Fibroblast of lung (primary cell): ENCODE measurements at places on chromosomes 11 and 22.

DNA sequence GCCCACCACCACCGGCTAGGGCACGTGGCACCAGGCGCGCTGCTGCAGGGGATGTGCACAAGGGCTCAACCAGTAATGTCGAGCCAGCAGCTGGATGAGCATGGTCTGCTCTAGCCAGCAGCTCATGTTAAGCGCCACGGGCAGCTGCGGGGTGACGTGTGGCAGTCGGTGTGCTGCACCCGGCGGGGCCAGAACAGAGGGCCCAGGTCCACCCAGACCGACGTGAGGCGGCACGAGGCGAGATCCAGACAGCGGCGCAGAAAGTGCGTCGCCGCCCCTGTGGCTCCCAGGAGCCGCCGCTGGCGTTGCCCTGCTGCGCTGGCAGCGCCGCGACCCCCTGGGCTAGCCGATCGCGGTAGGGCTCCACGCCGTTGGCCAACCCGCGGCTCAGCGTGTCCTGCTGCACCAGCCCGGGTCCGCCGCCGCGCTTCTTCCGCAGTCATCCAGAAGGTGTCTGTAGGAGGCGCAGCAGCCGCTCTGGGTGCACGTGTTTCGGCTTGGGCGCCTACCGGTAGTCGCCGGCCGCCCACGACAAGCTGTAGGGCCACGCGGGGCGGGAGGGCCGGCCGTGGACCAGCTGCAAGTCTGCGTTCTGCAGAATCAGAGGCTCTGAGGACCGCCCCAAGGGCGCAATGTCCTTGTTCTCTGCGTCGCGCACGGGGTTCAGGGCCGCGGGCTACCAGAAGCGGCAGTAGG, 4.6 kb upstream of the GALR3 start:
- peak; percentile 64 for DNase-seq

DNA sequence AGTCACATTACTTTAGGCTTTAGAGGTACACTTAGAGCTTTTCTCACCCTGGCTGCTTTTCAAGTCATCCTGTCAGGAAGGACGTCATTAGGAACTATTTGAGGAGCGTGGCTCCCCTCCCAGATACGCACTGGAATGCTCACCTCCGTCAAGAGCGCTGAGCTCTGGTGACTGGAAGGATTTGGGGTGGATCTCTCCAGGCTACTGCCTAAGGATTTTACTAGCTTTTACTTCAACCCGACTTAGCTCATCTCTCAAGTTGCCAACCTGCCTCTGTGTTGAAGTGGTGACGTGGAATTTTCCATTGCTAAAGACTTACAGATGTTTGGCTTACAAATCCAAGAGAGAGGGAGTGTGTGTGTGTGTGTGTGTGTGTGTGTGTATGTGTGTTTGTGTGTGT, 355.3 kb upstream of the CCDC90B start:
- DNase-seq: peak; percentile 9

DNA sequence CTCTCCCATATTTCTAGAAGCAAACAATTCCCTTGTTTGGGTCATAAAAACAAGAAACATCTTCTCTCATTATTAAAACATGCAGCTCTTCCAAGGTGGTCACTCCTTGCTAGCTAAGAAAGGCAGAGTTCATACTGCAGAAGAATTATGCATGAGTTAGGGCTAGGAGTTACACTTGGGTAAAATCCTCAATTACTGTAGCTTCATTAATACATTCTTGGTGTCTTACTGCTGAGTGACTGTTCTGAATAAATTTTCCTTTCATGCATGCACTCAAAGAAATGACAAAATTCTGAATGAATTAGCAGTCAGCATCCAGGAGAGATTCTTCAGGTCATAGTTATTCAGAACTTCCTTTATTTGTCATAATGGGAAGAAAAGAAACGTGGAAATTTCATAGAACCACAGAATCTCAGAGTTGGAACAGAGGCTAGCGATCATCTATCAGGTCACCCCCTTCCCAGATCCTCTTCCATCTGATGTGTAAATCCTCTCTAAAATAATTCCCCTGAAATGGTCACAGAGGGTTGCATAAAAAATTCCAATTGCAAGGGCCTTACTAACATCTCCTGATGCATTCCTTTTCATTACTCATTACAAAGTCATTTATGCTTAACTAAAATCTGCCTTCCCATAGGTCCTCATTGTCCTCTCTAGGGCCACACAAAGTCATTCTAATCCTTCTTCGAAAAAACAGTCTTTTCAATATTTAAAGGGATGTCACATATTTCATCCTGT, 771.5 kb downstream of the DLG2 start:
- peak; percentile 17 for DNase-seq

DNA sequence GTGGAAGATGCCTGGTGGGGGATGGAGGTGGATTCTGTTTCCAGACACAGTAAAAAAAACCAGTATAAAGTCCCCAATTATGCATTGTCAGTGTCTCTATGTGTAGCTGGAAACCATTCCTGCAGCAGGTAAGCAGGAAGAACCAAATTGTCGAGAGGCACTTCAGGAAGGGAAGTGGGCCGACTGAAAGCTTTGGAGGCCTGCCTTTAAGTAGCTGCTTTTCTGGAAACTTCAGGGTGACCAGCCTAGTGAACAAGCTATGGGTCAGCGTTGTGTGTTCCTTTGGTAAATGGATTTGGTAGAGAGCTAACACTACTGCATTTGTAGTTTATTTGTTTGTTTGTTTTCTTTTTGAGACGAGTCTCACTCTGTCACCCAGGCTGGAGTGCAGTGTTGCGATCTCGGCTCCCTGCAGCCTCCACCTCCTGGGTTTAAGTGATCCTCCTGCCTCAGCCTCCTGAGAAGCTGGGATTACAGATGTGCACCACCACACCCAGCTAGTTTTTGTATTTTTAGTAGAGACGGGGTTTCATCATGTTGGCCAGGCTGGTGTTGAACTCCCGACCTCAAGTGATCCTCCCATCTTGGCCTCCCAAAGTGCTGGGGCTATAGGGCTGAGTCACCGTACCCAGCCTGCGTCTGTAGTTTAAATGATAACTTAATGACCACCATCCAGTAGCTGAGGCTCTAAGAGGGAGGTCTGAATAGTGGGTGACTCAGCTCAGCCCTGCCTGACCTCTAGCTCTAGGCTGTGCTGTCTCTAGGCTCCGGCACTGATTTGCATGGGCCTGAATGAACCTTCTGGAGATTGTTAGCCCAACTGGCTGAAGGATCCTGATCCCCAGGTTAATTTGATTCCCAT, 12.8 kb downstream of the PTPRJ start:
- peak; percentile 85 for DNase-seq

GRCh38 chr22:38871360-38872171, 450 bp downstream of the CBX6 start:
- no peak for DNase-seq
